ENCODE measurements at places on chromosomes 3 and 15.

- no peak for DNase-seq
Observed at GRCh38 chr3:189771842-189772450, 140.8 kb downstream of the TP63 start.

GRCh38 chr3:81544385-81544784 is 217.1 kb downstream of the GBE1 start:
- no peak for DNase-seq

DNA sequence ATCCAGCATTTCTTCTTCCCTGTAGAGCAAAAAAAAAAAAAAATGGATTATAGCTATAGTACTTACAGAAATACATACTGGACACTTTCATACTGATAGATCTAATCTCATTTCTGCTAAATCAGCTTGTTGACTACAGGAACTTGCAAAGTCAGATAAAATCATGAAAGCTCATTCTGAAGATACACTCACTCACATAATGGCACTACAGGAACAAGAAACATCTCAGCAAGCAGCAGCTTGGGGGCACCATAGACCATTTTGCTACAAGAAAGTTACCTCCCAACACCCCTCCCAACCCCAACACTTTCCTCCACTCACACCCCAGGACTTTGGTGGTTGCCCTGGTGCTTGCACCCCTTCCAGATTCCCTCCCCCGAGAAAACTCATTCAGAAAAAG is 4.6 kb downstream of the MYH15 start:
- no peak for DNase-seq

- no peak for DNase-seq
Observed at GRCh38 chr3:12954891-12955650, 113.7 kb upstream of the RPL32 start.

GRCh38 chr3:12758025-12758781 is 856 bp downstream of the TMEM40 start:
- no peak for DNase-seq

DNA sequence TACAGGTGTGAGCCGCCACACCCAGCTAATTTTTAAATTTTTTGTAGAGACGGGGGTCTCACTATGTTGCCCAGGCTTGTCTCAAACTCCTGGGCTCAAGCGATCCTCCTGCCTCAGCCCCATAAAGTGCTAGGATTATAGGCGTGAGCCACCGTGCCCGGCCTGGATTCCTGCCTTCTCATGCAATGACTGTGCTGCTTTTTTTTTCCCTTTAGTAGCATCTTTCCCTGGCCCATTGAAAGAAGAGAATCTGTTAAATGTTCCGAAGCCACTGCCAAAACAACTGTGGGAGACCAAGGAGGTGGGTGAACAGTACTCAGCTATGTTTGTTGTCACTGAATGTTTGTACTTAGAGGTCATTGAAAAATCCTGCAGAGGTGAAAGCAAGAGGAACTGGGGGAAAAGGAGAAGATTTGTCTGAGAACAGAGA is 88.0 kb downstream of the CRTC3 start:
- DNase-seq, result no peak

DNA sequence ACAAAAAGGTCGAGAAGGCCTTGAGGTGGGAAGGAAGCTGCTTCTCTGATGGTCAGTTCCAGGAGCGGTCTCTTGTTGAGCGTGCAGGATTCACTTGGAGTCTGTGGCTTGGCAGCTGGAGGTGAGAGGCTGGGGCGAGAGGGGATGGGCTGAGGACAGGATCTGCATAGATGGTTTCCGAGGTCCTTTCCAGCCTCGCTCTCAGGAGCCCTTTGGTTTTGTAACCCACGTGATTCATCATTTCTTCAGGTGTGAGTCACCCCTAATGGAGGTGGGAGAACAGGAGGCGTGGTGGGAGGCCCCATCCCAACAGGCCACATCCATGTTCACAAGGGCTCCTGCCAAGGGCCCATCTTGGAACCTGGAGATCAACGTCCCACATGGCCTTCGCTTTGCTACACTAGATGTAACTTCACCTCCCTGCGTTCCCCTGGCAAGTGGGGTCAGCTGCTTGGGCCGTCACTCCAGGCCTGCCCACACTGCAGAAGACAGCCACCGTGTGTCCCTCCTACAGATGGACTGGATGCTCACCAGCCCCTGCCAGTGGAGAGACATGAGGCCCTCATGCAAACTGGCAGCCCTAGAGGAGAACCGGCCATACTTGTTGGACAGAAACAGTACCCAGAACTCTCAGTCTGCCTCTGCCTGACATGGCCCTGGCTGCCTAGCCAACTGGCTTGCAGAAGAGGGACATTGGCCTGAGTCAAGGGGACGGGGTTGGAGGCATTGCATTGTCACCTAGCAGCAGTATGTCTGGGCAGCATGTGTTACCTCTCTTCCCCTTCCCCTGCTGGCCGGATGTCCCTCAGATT is 1.6 kb upstream of the PCSK6 start:
- DNase-seq, result no peak
